ENCODE measurements at places on chromosomes 1 and 21. TPM values are rescaled to one million over a fixed set of nuclear protein-coding genes. Genes with fewer than 3 reads are reported as not detected.

The TMEM52 gene
- polyA plus RNA-seq = 0.53 TPM

The HSD3B1 gene
- polyA plus RNA-seq = not detected

DNA sequence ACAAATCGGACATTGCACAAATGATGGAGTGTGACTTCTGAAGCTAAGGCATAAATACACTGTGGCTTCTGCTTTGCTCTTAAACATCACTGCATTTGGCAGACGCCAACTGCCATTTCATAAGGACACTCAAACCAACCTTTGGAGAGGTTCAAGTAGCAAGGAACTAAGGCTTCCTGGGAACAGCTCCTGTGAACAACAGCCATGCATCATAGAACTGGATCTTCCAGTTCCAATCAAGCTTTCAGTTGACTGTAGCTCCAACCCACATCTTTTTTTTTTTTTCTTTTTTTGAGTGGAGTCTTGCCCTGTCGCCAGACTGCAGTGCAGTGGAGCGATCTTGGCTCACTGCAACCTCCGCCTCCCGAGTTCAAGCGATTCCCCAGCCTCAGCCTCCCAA is 10.7 kb upstream of the HUNK start:
- no peak for DNase-seq

DNA sequence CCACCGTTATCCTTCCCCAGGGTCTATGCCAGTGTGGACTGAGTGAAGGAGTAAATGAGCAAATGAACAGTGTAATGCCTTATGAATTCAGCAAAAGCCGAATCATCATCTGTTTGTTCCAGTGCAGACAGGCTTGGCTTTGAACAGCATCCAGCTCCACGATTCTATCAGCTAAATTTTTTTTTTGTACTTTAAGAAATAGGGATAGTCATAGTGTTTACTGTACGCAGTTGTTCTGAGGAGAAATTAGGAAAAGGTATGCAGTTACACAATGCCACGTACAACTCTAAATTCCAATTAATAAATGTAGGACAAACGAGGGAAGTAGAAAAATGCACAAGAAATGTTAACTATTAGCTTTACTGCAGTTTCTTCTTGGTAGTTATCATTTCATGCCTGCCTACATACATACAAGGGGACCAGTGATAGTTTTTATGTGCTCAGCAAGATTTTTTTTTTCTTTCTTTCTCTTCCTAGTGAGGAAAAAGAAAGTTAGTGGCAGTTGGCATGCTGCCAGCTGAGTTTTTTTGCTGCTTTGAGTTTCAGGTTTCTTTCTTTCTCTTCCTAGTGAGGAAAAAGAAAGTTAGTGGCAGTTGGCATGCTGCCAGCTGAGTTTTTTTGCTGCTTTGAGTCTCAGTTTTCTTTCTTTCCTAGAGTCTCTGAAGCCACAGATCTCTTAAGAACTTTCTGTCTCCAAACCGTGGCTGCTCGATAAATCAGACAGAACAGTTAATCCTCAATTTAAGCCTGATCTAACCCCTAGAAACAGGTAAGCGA is at the start of gene IFI44L:
IFI44L (plus strand) TSS at position 646 of the 777 bp plus-strand sequence. CDS start 7,468 bp downstream, outside the sequence.
- DNase-seq = peak; percentile 40

- DNase-seq = no peak
Observed at GRCh38 chr1:60802884-60803283, 279.5 kb upstream of the NFIA start.

- no peak for DNase-seq
Observed at GRCh38 chr1:226814751-226815537, 55.5 kb upstream of the PSEN2 start.

Data from naive thymus-derived CD8-positive, alpha-beta T cell (primary cell).